Cortex of kidney (tissue), 1 donor: ENCODE measurements at places on chromosomes 2 and 18.
A peak's percentile ranks its signal among the peaks of the same experiment; 100 is the strongest.

GRCh38 chr18:40789286-40789685 lies 1165.7 kb upstream of the PIK3C3 start:
- no peak for DNase-seq

DNA sequence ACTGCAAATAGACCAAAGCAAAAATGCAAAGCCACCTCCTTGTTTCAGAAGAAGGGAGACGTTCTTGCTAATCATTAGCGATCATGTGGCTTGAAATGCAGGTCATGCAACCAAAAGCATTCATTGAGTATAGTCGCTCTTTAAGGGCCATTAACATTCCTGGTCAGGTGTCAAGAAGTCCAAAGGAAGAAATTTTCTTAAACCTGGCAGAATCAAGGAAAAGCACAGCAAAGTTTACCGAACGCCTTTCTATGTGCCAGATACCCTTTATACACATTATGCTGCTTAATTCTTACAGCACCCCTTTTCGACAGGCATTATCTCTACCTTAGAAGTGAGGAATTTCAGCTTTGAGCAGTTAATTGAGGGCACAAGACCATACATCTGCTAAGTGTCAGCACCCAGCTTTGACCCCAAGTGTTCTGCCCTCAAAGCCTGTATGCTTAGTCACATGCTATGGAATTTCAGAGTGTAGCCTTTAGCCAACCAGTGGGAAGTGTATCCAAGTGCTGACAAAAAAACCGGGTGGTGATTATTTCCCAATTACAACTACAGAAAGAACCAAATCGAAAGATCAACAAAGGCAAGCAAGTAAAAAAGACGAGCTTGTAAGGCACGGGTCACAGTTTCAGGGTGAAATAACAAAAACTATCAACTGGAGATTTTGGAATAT lies 70.8 kb downstream of the EPHA4 start:
- DNase-seq = no peak

GRCh38 chr18:46402396-46402795 lies 254.6 kb downstream of the LOXHD1 start:
- DNase-seq = no peak

DNA sequence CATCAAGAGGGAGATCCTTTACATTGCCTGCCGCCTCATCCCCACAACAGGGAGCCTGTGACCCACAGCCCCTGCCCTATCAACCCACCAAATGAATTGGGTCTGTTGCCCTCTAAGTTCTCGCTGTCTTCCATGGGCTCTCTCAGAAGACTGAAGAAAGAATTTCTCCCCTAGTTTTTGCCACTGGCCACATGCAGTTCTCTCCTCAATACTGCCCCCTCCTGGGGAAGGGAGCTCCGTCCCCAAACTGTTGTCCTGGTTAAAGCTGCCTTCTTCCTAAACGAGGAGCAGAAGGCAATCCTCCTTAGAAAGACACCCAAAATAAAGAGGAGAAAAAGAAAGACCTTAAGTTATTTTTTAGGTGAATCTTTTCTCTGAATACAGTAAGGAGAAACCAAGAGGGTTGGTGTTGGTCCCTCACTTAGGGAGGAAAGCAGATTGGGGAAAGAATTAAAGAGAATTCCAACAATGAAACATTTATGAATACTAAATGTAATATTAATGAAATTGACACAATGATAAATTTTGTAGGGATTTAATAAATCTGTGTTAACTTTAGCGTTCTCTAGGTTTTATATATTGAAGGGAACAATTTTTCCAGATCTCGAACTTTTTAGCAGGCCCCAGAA lies 31.1 kb upstream of the SATB2 start:
- DNase-seq = no peak

- DNase-seq = no peak
Observed at GRCh38 chr2:73582364-73582763, 59.9 kb downstream of the NAT8 start.

DNA sequence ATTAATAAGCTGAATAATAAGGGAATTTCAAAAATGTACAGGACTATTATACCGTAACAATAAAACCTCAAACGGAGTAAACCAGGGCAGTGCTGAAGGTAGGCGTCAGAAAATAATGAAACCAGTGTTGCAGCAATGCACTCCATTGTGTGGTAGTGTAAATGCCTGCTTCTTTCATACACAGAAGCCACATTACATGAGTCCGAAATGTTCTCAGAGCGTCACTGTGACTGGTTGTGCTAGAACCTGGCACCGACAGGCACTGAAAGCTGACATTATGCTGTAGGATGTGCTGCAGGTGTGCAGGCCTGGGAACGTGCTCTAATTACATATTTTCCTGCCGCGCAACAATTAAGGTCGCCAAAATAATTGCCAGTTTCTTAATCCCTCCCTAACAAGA lies 53.3 kb downstream of the ZEB2 start:
- DNase-seq = no peak

- no peak for DNase-seq
Observed at GRCh38 chr2:187174582-187174981, 273.5 kb downstream of the CALCRL start.

DNA sequence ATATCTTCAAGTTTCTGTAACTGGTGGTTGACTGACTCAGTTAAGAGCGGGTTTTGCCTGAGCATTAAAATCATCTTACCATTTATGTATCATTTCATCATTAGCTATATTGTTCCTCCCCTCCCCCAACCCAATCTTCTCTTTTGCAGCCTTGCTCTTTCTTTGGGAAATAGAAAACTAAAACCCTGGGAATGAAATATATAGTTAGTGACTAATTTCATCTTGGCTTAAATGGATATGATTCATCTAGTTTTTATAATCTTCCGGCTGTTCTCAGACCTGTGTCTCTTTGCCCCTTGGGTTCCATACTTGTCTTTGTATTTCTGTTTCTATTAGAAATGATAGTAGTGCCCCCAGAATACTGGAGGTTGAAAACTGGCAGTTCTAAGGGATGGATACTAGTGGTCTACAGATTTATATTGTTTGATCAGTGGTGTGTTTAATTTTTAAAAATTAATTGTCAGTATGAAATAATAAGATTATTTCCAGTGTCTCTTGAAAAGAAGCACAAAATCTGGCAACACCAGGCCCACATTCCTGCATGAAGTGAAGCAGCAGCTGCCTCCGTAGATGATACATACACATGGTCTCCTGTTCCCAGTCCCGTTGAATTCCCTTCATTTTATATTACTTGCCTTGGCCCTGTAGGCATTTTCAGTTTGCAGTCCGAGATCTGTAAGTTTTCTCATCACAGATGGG lies 44.5 kb downstream of the PHLPP1 start:
- no peak for DNase-seq

DNA sequence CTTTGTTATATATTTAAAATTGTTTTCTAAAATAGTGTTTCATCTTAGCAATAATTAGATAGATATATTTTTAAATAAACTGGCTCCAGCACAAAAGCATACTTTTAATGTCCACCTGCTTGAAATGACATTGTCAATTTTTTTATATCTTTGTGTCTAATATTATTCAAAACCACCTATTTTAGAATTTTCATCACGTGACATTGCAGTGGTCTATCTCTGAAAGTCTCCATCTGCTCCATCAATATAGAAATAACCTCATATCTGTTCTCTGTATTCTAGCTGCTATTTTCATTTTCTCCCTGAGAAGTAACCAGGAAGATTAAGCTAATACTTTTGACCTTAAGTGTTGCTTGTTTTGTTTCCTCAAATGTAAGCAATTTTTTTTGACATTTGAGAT lies 248.0 kb upstream of the CNTNAP5 start:
- DNase-seq = no peak

- DNase-seq = no peak
Observed at GRCh38 chr18:57461652-57462269, 26.6 kb downstream of the ONECUT2 start.

DNA sequence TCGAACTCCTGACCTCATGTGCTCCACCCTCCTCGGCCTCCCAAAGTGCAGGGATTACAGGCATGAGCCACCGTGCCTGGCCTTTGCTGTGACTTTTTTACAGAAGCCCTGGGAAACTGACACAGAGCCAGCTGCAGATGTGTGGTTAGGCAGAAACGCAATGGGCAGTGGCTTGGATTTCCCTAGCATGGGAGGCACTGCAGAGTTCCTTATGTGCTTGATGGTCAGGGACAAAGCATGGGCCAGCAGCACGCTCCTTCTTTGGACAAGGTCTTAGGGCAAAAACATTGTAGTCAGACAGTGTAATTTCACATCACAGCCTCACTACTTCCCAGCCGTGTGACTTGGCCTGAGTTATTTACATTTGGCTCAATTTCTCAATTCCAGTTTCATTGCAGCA lies 153.9 kb downstream of the RNF144A start:
- DNase-seq = no peak

GRCh38 chr2:4828682-4829374 lies 863.4 kb upstream of the SOX11 start:
- no peak for DNase-seq

DNA sequence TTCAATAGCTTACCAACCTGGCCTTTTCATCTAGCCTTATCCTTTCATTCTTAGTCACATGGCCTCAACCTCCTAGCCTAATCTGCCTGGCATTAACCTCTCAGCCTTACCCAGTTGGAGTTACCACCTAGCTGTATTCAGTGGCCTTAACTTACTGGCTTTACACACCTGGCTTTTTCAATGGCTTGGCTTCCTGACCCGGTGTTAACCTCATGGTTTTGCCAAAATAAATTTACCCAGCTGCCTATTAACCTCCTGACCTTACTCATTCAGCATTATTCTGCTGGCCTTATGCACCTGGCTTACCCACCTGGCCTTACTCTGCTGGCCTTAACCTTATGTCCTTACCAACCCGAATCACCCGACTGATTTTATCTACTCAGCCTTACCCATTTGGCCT lies 135.5 kb upstream of the ZSWIM2 start:
- no peak for DNase-seq

GRCh38 chr2:51559026-51559425 lies 527.1 kb upstream of the NRXN1 start:
- no peak for DNase-seq

GRCh38 chr18:286515-287310 lies 18.9 kb upstream of the THOC1 start:
- no peak for DNase-seq

DNA sequence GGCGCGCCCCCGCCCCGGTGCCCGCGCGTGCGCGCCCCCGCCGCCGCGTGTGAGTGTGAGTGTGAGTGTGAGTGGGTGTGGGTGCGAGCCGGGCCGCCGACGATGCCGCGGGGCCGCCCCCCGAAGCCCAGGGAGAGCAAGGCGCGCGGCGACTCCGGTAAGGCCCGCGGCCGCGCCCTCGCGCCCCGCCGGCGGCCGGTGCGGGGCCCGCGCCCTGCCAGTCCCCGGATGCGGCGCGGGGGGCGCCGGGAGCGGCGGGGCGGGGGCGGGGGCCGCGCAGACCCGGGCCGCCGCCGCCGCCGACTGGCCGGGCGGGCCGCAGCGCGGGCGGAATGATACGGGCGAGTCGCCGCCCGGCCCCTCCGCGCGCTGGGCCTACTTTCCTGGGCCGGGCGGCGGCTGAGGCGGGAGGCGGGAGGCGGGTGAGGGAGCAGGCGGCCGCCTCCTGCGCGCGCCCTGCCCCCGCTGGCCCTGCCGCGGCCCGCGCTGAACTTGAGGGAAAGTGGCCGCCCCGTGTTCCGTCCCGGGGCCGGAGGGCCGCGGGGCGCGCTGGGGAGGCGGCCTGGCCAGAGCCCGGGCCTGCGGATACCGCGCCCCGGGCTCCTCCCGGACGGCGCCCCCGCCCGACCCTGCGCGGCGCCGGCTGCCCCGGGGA lies at the start of gene ZNF236:
Gene ZNF236 (plus strand): TSS at position 52 of the 655 bp plus-strand sequence. CDS start 51 bp downstream, at position 103.
- peak; percentile 19 for DNase-seq

DNA sequence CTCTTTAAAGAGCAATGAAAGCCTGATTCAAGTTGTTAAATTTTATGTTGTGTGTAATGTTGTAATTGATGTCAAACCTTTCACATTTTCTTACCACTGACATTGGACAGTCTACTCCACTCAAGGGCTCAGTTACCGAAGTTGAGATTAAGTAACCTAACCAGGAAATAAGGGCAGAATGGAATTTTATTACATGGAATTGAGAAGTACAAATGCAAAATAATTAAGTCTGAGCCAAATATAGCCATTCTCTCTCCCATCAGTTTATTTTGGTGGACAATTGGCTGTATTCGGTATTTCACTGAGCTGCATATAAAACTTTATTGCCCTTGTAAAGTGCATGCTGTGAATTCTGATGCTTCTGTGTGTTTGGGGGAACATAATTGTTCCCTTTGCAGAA lies 231.5 kb downstream of the TTC32 start:
- no peak for DNase-seq

- no peak for DNase-seq
Observed at GRCh38 chr2:226131299-226131784, 668.3 kb downstream of the IRS1 start.

GRCh38 chr2:188013767-188014166 lies 277.9 kb upstream of the GULP1 start:
- DNase-seq = no peak

DNA sequence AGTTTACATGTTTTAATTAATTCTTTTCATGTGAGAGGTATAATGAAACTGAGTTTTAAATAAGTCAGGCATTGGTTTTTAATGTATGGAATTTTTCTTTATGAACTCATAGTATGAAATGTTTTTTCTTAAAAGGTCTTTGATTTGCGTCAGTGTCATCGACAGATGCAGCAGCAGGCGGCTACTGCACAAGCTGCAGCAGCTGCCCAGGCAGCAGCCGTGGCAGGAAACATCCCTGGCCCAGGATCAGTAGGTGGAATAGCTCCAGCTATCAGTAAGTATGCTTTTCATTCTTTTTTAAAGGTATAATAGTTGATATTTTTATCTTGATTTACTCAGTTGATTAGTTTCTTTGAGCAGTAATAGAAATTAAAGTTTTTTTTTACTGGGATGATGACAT lies 46.5 kb downstream of the SMAD4 start:
- no peak for DNase-seq

DNA sequence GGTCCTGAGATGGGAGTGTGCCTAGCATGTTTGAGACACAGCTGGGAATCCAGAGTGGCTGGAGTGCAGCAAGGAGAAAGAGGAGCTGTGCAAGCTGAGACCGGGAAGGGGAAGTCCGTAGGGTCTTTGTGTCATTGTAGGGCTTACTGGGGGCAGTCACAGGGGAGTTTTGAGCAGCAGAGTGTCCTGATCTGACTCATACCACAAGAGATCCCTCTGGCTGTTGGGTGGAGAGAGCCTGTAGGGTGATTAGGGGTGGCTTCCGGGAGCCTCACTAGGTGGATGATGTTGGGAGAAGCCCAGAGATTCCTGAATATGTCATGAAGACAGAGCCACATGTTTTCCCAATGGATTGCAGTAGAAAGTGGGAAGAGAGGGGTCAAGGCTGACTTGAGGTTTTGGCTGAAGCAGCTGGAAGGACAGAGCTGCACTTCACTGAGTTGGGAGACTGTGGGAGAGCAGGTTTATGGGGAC lies 30.9 kb downstream of the FHOD3 start:
- DNase-seq = no peak

DNA sequence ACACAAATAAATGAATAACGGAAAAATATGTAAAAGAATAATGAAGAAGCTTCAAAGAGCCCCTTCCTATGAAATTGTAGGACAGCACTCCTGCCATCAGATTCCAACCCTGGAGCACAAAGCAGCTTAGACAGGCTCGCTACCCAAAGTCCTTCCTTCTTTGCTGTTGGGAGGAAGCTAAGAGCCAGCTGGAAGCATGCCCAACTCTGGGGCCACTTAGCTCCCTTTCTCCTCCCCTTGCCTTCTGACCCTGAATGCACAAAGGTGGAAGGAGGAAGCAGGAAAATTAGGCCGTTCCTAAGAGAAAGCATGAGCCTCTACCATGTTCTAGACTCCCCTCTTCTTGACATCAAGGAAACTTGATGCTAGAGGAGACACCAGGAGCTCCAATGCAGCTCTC lies 700.8 kb downstream of the RNF144A start:
- no peak for DNase-seq

GRCh38 chr2:42545023-42545721 lies 23.3 kb upstream of the MTA3 start:
- DNase-seq = no peak

- DNase-seq = no peak
Observed at GRCh38 chr18:63564561-63564960, 22.4 kb downstream of the SERPINB12 start.
